HFF-Myc (cell line): ENCODE measurements at places on chromosomes 16 and 17.

DNA sequence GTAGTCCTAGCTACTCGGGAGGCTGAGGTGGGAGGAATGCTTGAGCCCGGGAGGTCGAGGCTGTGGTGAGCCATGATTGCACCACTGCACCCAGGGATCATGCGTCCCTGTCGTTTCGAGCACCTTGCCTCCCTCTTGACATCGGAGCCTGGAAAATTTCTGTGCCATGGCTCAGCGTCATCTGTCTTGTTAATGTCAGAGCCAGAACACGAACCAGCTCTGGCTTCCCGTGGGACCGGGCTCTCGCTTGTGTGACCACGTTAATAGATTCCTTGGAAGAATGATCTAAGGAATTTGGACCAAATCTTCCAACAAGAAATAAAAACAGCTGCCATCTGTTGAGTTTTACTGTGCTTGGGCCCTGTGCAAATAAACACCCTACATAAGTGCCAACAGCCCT, 117.7 kb downstream of the ABCC1 start:
- no peak for DNase-seq

- DNase-seq, result no peak
Measured at GRCh38 chr16:35425270-35425669, 1965.9 kb downstream of the TP53TG3F start.

DNA sequence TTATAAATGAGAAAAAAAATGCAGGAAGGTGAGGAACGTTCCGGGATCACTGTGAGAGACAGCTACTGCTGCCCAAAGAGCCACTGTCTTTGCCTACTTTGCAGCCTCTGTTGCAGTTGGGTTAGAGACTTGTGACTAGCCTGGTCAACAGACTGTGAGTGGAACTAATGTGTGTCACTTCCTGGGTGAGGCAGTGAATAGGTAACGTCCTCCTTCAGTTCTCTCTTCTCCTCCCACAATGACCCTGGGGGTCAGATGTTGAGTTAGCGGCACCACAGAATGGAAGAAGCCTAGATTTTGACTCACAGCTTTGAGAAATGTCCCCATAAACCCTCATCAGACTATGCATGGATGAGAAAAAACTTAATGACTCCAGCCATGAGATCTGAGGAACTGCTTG, 5.2 kb downstream of the C16orf46 start:
- no peak for DNase-seq

DNA sequence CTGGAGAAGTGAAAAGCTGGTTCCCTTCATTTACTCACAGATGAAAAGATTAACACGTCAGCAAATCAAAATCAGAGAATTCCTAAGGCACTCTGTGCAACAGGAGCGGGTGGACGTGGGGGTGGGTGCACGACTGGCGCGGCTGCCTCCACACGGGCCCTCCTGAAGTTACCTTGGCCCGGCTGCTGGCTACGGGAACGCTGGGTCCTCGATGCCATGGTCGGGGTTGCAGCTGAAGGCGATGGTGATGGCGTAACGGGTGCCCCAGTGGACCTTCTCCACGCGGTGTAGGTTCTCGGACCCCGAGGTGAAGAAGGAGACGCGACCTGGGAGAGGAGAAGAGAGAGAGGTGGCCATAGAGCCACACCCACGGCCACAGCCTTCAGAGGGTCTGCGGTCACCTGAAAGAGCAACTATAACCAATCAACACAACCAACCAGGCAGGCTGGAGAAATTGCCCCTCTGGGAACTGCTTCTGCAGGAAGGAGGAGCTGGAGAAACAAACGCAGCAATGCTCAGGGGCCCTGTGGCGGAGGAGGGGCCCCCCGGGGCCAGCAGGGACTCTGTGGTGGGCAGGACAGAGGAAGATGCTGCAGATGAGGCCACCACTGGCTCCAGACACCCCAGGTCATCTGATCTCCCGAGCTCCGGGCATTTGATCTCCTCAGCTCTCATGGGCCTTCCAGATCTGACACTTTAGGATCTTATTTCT, 20.8 kb downstream of the UTS2R start:
- no peak for DNase-seq

DNA sequence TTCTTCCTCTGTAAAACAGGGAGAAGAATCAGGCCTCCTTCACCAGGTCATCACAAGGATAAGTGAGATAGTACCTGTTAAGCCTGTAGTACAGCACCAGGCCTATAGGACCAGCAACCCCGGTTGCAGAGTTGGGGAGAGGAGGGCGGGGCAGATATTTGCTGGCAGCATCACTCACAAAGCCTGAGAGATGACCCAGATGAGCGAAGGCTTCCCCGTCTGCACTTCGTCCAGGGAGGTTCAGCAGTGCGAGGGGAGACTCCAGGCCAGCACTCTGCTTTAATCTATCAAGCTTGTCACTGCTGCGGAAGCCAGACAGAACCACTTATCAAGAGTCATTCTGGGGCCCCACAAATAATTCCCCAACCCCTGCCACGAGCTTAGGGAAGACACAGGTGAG, 15.8 kb upstream of the RBBP6 start:
- no peak for DNase-seq

DNA sequence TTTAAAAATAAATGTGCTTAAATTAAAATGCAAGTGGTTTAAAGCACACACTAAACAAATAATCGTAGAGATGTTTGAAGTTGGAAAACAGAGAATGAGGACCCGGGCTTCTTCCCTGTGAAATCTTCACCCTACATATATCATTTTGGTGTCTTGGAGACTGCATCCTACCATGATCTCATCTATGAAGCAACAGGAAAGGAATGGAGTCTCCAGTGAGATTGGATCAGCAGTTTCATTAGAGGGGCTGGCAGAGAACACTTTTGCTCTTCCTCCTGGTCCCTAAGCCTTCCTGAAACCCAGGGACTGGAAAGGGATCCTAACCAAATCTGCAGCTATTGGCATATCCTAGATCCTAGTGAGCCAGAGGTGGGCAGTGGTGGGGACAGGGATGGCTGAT, 85.0 kb downstream of the GRIN2A start:
- no peak for DNase-seq

DNA sequence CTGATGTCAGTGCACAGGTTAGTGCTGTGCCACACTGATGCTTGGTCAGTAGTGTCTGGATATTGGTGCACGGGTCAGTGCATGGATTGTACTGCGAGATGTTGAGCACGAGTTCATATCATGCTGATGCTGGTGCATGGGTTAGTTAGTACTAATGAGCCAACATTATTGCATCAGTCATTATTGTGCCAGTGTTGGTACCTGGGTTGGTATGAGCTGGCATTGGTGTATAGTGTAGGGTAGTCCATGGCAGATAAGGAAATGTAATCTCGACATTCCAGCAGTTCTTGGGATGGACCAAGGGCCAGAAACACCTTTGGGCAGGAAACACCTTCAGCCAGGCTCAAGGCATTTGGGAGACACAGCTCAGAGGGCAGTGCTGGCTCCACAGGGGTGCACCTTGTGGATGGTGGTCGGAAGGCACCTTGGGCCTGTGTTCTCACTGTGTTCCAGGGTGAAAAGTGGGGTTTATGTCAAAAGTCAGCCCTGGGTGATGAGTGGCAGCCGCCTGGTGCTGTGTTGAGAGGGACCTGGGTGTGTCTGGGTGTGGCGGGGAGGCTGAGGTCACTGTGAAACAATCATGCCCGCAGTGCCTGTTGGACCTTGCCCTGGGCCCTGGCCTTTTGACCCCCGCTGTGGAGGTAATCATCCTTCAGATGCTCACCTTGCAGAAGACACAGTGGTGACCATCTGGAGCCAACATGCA, 100.7 kb upstream of the ZNF469 start:
- DNase-seq, result no peak

- DNase-seq, result no peak
Measured at GRCh38 chr17:15213381-15214087, 51.6 kb downstream of the PMP22 start.

DNA sequence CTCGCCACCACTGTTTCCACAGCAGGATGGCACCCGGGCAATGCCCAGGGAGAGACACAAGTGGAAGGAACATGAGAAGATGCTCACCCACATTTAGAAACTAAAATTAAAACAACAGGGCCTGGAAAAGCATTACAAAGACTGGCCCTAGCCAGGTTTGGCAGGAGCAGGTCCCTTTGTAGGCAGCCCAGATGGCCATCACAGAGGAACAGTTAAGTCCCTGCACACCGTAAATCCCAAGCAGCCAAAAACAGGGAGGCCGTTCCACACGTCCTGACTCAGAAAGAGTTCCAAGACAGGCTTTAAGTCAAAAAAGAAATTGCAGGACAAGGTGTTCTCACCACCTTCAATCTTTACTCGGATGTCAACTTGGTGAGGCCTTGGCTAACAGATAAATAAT, 127.1 kb downstream of the DYNLRB2 start:
- no peak for DNase-seq

- DNase-seq, result no peak
Measured at GRCh38 chr16:85390511-85391174, 222.5 kb upstream of the GSE1 start.

DNA sequence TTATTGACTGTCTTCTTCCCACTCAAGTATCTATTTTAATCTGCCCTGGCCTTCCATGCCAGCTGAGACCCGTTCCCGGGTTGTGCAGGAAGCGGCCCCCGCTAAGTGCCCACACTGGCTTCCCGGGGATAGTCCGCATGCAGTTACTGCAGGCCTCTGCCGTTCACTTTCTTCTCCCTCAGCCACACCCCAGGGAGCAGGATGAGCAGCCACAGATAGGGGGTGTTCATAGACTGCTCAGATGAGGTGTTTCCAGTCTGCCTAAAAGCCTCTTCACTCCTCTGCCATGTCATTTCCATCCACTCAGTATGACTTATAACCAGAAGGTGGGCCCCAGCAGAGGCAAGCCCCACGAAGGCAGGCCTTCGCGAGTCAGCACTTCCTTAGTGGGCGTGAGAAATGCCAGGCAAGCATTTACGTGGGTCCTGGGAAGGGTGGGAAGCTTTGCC, 7.7 kb downstream of the MED9 start:
- no peak for DNase-seq

DNA sequence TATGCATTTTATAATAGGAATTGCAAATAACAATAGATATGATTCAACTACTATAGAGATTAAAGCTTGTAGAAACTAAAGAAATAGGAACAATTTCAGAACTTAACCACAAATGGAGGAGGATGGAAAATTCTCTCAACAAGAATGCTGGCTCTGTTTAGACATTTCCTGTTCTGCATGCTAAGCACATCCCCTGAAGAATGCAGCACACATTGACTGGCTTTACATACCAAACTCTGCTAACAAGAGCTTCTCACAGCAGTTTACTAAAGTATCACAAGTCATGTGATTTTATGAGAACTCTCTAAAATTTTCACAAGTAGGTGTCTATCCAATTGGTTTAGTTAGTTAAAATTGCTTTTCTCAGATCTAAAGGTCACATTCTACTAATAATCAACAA, 85.2 kb downstream of the SPAG9 start:
- DNase-seq, result peak; percentile 31

DNA sequence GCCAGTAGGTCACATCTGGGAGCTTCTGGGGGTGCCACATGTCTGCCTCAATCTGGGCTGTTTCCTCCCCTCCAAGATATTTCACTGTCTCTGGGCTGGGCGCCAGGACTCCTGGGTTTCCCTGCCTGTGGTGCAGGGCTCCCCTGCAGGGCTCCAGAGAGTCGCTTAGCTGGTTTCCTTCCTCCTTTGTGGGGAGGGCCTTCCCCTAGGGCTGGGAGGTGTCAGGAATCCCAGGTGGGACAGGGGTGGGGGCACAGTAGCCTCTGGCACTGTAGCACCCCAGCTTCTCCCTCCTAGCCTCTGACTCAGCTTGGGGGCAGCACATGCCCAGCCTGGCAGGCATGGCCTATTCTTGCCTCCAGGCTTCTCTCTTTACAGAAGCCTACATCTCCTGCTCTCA, 2.6 kb downstream of the RARA start:
- DNase-seq, result no peak

- DNase-seq, result no peak
Measured at GRCh38 chr17:9195961-9196670, 174.8 kb downstream of the NTN1 start.

GRCh38 chr16:739560-740458, 988 bp downstream of the CIAO3 start:
- DNase-seq, result no peak

GRCh38 chr16:11430601-11431317, 85.5 kb downstream of the RMI2 start:
- no peak for DNase-seq

DNA sequence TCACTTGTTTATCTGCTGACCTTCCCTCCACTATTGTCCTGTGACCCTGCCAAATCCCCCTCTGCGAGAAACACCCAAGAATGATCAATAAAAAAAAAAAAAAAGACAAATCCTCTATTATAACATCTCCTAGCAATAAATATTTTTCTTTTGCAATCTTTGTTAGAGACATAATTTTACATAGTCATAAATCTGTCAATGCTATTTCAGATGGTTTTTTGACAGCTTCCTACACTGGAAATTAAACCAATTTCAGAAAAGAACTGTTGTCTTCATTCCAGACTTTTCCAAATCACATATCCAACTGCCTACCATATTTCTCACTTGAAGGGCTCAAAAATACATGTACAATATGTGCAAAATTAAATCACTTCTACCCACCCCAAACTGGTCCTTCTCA, 3.7 kb downstream of the METTL16 start:
- no peak for DNase-seq

DNA sequence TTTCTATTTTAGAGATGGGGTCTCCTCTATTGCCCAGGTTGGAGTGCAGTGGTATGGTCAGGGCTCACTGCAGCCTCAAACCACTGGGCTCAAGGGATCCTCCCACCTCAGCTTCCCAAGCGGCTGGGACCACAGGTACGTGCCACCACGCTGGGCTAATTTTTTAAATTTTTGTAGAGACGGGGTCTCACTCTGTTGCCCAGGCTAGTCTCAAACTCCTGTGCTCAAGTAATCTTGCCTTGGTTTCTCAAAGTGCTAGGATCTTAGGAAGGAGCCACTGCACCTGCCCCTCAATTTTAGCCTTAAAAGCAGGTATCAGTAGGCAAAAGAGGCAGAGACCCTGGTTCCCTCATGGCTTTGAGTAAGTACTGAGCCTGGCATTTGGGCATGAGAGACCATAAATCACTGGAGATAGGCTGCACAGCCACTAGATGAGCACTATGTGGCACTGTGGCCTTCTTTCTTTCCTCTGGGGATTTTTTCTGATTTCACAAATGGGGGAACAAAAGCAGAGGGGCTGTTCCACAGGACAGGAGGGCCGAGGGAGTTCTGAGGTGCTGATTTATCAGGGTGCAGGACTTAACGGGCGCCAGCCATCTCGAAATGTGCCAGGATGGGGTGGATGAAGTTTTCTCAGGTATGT, 82.2 kb downstream of the PLXDC1 start:
- DNase-seq, result no peak

DNA sequence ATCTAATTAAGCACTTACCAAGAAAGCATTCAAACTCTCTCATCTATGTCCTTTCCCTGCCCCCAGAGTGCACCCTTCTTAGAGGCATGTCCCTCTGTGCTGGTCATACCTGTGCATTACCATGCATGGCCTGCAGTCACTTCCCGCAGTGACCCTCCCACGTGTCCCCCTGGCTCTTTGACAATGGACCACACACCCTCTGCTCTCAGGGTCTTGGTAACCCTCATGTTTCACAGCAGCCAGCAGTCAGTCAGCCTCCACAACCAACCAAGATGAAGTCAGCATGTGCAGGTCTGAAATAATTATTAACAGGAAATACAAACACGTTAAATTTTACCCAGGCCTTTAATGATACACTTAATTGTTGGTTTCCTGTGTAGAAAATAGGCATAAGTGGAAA, 10.1 kb downstream of the KRT33A start:
- no peak for DNase-seq

GRCh38 chr17:51748749-51749604, 409.5 kb downstream of the CA10 start:
- DNase-seq, result no peak
